ENCODE measurements at places on chromosomes 2 and 18.

- DNase-seq, result no peak
Measured at GRCh38 chr2:72037261-72037666, 110.4 kb downstream of the CYP26B1 start.

DNA sequence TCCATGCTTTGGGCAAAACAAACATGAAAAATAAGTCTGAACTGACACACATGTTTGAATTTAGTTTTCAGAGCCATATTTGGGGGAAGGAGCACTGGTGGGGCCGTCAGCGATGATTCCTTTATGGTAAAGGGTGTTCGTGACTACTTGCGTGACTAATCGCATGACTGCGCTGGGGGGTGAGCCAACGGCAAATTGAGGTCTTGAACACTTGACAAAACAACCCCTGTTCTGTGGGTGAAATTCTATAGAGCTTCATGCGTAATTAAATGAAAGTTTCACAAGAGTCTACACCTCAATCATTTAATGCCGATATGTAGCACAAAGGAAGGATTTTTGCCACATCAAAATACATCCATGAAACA, 127.5 kb upstream of the CYP1B1 start:
- DNase-seq, result no peak

DNA sequence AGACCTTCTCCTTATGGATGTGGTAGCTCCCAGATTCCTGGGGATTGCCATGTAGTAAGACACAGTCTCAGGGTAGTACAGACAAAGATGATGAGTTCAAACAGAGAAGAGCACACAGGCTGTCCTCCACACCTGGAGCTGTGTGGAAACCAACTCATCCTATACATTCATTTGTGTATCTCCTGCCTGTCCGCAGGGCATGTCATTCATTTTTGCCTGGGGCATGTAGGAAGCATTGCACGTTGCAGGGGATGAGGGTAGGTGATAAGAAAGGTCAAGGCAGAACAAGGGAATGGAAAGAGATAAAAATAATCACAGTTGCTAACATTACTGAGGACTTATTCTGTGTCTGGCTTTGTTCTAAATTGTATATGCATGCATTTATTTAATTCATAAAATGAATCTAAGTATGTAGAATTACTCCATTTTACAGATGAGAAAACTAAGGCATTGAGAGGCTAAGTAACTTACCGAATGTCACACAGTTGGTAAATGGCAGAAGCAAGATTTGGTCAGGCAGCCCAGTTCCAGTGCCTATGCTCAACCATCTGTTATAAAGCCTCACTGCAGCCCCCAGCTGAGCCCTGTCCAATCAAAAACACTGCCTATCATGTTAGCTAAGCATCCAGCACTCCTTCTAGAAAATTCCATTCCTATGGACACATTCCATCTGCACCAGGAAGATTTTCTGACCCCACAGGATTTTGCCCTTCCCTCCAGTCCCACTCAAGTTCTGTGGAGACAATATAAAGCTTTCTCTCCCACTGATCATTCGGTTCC, 81.0 kb downstream of the SUMO1 start:
- DNase-seq, result no peak

GRCh38 chr2:240730501-240731177, 39.0 kb downstream of the AQP12A start:
- DNase-seq, result no peak

GRCh38 chr2:67423489-67423888, 26.4 kb downstream of the ETAA1 start:
- DNase-seq, result no peak

DNA sequence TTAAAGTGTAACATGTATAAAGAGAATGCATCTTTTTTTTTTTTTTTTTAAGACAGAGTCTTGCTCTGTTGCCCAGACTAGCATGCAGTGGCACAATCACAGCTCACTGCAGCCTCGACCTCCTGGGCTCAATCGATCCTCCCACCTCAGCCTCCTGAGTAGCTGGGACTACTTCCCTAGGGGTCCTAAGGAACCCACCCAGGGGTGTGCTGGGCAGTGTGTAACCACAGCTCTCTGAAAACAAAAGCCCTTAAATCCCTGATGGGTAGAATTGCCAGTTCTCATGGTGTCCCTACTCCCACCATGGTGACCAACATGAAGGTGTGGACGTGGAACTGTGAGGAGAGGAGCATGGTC, 105.6 kb upstream of the ST3GAL5 start:
- DNase-seq, result no peak

DNA sequence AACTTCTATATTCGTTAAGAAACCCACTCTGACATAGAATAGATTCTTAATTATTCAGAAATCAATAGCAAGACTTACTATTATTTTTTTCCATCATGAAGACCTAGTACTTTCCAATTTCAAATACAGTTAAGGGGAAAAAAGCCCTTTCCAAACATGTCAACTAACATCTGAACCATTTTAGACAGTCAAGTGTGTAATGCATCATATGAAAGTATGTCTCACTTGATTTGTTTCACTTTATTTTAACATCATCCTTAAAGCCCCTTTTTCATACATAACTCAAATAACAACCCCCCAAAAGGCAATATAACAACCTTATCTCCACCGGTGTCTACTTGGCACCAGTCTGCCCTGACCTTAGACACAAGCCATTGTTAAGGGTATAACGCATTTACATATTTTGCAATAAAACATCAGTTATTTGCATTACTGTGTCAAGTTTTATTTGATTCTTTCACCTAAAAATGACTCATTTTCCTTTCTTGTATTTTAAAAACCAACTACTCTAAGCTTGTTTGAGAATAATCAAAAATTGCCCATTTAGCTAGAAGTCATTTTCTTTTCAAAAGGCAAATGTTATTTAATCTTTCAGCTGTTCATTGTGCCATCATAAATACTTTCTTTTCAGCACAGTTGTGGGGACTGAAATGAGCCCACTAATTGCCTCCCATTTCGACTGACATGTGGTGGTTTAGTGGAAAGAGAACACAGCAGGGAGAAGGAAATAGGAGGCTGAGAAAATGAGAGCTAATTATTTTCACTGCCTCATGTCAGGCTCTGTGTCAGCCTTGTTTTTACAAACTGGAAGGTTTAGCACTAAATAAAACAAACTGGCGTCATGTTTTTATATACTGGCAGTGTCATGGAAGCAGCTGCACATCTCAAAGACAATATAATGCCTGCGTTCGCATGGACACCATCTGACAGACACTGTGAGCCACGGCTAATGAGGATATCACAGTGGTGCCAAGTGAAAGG, 104.7 kb upstream of the CDCA7 start:
- DNase-seq, result no peak

GRCh38 chr2:67453310-67453709, 56.2 kb downstream of the ETAA1 start:
- DNase-seq, result no peak

DNA sequence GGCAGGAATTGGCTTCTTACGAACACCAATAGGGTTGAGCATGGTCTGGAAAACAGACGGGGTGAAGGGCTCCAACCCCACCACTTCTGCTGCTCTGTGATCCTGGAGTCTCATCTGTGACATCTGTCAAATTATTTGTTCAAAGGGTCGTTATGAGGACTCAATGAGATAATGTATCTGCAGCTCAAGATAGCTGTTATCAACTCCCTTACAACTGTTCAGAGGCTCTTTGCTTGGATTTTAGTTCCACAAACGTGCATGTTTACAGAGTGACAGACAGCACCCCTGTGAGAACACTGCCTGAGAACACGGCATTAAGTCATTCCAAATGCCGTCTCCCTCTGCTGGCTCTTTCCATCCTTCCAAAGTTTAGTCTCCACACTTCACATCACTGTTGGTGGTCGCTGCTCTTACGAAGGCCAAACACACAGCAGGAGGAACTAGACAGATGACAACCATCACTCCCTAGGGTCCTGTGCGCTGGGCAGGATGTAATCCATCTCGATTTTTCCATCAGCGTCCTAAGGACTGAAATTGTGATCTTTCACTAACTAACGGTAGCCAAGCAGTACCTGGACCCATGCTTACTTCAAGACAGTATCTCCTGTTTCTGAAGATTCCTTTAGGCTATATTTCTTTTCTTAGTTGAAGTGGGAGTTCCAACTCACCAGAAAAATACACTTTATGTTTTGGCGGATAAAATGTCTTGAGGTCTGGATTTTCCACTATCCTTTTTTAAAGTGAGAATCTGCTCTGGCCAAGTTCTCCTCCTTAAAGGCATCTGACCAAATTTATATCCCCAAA, 220.3 kb downstream of the ANAPC1 start:
- DNase-seq, result no peak

GRCh38 chr2:205539603-205540002, 142.7 kb upstream of the NRP2 start:
- DNase-seq, result no peak

GRCh38 chr2:234730066-234730640, 221.7 kb upstream of the SH3BP4 start:
- DNase-seq, result no peak

- DNase-seq, result no peak
Measured at GRCh38 chr2:174511580-174512260, 24.9 kb upstream of the GPR155 start.

GRCh38 chr2:138182250-138182936, 218.1 kb downstream of the HNMT start:
- DNase-seq, result no peak

Measured in activated CD4-positive, alpha-beta T cell treated with anti-CD3 and anti-CD28 coated beads, Interleukin-2, amount 50 U/mL, for 1 hour (primary cell).